Left ventricle myocardium inferior (tissue), 1 donor: ENCODE measurements at places on chromosomes 12 and 14. TPM values are rescaled to one million over a fixed set of nuclear protein-coding genes. Genes with fewer than 3 reads are reported as not detected.

GPRC5D gene
- total RNA-seq: not detected

CLBA1 gene
- total RNA-seq: 2.4 TPM

- no peak for DNase-seq
Observed at GRCh38 chr12:73950507-73950906, 587.1 kb upstream of the ATXN7L3B start.

GRCh38 chr14:35078082-35078481, 32.0 kb downstream of the FAM177A1 start:
- DNase-seq: no peak

DNA sequence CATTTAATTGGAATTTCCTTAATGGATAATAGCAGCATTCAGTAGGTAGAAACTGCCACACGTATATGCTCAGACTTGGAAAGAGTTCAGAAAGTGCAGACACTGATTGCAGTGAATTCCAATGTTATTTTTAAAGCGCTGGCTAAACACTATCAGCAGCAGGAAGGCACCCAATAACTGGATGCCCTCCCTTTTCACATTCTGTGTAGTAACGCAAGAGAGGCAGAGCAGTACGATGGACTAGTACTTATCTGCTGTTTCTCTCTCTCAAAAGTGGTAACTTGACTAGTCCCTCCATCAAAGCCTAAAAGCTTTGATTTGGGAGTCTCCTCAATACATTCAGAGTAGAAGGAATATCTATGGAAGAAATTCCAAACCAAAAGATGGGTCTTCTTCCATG, 791.0 kb downstream of the TMTC2 start:
- no peak for DNase-seq

GRCh38 chr12:97757481-97758193, 295.0 kb downstream of the RMST start:
- DNase-seq: no peak

- no peak for DNase-seq
Observed at GRCh38 chr12:39764944-39765560, 145.4 kb upstream of the ABCD2 start.

DNA sequence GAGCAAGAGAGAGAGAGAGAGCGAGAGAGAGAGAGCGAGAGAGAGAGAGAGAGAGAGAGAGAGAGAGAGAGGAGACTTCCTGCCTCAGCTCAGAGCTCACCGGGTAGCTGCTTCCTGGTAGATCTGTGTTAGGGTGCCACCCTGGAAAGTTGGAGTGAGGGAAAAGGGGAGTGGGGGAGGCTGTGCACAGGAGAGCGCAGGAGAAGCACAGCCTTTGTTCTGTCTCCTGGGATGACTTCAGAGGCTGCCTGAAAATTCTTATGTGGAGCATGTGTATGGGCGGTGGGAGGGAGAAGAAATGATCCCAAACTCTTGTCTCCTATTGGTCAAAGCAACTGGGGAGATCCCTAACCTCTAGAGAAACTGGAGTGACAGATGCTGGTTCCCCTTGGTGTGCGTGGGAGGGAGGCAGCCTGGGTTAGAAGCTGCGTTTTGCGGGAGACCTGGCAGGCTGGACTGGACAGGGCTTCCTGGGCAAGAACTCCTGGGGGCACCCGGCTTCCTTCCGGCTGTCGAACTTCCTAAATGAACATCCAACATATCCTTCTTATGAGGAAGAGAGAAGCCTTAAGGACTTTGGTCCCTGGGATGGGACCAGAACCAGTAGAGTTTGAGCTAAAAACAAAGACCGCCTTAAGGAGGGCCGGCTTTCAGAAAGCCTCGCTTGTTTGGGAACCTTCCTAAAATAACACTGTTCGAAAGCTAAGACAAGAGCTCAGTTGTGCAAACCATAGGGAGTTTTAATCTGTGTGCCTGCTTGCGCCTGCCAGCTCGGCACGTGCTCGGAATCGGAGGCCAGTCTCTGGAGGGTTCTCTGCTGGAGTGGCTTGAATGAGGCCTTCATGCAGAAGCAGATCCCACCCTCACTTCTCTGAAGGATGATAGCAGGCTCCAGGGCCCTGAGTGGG, 30.4 kb upstream of the BEGAIN start:
- no peak for DNase-seq

DNA sequence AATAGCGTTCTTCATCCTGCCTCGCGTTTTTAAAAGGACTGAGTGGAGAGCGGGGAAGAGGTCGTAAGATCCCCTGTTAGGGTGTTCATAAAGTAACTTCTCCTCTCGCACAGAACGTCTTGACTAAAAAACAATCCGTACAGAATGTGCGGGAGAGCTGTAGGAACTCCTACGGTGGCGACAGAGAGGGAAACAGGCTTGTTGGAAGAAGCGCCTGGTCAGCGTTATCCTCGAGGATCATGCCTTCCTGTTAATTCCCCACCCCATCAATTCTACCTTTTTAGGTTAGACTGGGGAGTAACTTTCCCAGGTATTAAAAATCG, 399 bp upstream of the WASHC4 start:
- DNase-seq: no peak

LGMN gene
- 100 TPM for total RNA-seq

DNA sequence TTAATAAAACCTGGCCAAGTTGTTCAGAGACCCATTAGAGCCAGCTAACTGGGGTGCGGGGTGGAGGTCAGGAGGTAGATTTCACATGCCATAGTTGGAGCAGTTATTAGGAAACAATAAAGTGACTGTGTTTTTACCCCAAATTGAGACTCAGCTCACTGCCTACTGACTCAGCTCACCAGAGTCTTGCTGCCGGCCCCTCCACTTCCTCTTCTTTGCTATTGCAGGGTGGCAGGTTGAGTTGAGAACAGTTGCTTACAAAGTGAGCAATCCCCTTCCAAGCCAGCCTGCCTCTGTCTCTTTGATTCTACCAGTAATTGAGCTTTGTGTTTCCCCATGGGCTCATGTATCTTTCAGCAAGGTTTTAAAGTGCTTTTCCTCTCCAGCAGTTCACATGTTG, 12.9 kb downstream of the ST8SIA1 start:
- no peak for DNase-seq
